ENCODE measurements at places on chromosomes 7 and 10. TPM values are rescaled to one million over a fixed set of nuclear protein-coding genes. Genes with fewer than 3 reads are reported as not detected.

NRG3 gene
- total RNA-seq = 0.87 TPM

- DNase-seq = no peak
Observed at GRCh38 chr7:123148813-123149212, 51.0 kb downstream of the SLC13A1 start.

DNA sequence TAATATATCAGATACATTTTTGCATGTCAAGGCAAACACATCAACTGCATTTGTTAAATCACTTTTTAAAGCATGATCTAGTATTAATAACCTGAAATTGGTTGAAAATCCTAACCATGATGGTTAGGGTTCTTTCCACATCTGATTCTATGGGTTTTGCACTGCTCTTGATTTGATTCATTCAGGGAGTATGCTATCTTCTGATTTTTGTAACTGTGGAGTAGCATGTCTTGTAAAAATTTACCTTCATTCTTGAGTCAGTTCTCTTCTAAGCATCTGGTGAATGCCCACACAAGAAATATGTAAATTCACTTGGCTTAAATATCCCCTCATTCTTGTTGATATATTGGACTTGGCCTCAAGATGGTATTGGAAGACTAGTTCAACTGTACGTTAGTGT, 178.7 kb downstream of the KLF6 start:
- DNase-seq = no peak

GIMAP8 gene
- 20.0 TPM for total RNA-seq

DNA sequence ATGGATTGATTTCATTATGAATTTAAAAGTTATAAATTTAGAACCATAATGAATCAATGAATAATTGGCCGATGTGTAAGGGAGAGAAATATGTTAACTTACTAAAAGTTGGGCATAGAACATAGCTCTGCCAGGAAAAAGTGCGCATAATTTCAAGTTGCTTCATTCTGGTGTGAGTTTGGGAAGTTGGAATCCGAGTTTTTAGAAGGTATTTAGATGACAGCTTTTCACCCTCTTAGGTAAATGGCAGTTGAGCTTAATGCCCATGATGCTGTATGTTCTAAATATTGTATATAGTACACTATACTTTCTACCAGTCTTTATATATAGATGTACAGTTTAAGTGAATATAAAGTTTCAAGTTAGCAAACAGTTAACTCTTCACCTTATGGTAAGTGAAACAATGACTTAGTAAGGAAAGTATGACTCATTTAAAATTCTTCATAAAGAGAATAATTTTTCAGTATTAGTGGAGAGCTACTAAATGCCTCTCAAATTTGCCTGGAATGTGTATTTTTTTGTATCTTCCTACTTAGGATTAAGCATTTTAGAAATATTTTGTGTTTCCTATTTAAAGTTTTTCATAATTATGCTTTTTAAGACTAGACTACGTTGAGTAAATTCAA, 1.6 kb downstream of the C1GALT1 start:
- no peak for DNase-seq

RPEL1 gene
- not detected for total RNA-seq

SLC39A12 gene
- total RNA-seq = 0.27 TPM

GRCh38 chr10:105062951-105063350, 421.9 kb downstream of the SORCS3 start:
- DNase-seq = no peak

DNA sequence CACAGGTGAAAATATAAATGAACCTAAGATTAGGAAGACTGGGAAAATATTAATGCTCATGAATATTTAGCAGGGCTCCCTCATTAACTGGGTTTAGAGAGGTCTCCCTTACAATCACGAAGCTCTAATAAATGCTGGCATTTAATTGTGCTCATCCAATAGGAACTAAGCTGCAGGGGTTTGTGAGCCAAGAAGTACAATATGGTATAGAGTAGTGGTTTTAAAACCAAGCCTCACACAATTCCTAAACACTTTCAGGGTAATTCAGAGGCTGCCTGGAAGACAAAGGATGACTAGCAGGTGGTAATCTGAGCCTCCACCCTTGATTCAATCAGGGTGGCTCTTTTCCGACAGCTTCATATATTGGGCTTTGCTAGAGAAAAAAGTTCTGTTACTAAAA, 103.3 kb downstream of the GPAM start:
- DNase-seq = no peak

COBL gene
- total RNA-seq = 0.75 TPM

AOC1 gene
- 0.72 TPM for total RNA-seq

DNA sequence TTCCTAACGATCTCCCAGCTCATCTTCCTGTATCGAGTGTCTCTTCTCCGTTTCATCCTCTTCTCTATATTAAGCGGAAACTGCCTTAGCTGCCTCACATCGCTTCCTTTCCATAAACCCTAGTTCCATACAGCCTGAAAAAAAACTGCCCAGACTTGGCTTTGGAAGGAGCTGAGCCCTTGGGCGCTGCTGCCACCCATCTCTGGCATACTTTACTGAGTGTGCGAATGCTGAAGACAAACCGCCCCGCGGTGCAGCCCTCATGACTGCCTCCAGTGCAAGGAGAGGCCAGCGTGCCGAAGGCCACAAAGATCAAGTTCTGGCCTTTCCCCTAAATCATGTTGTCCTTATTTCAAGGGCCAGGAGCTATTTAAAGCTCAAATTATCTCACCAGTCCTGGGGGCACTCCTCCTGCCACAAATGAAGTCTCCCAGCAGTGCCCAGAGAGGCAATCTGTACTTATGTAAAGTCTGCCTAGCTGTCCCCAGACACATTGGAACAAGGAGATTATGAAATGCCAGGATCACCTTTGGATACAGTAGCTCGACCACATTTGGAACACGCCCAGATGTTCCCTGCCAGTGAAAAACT, 25.2 kb downstream of the YWHAG start:
- DNase-seq = peak; percentile 86

Data from aorta (tissue), 5 donors.